ENCODE measurements at places on chromosomes 3 and 15.

- DNase-seq, result no peak
These were observed 173.6 kb downstream of the PLD1 start for GRCh38 chr3:171636666-171637065.

DNA sequence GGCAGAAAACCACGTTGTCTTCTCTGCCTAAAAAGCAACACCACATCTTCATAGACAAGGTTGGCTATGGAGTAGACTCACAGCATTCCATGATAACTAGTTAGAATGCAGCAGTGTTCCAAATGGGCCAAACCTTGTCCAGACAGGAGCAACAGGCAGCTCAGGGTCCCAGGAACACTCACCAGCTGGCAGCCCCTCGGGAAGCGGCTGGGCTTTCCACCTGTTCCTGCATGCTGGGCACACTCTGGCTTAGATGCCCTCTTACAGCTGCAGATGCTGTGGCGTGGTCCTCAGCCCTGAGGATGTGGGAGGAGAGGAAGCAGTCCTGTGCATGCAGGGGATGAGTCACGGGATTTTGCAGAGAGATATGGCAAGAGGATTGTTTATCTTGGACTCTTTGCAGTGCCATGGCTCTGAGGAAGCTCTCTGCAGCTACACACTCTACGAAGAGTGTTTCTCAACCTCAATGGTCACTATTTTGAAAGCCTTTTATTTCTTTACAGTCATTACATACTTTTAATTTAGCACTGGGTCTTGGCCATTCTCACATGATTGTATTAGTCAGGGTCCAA lies 11.3 kb downstream of the NRROS start:
- peak; percentile 82 for DNase-seq

GRCh38 chr3:79564192-79564591 lies 203.6 kb downstream of the ROBO1 start:
- no peak for DNase-seq

DNA sequence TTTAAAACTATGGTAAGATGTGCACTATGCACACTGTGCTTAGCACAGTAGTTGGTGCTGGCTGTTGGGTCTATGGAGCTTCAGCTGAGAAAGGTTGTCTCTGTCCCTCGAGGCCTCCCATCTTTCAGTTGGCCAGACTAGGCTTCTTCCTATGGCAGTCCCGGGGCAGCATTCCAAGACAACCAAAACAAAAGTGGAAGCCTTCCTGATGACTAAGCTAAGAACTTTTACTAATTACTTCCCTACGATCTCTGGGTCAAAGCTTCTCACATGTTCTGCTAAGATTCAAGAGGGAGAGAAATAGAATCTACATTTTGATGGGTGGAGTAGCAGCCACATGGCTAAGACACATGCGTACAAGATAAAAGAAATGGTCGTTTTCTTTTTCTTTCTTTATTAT lies 342.8 kb downstream of the TUSC7 start:
- DNase-seq, result no peak

DNA sequence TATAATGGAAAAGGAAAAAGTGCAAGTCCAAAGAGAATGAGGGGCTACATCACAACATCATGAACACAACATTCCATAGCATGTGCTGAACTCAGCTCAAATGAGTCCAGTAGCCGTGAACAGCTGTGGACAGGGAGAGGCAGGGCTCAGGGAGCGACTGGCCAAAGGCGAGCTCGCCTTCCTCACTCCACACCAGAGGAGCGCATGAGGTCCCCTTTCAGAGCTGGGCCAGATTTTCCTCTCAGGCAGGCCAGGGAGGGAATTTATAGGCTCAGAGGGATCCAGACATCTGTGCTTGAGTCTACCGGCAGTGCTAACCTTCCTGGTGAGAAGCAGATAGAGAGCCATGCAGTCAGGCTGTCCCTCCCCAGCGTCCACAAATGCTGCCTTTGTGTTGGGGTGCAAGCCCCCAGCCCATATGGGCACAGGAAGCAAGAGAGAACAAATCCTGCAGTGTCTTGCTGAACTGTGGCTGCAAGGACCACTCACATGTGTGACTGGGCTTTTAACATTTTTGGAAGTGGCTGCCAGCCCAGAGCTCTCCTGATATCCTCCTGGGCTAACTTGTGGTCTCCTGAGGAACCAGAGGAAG lies 32.5 kb downstream of the ARHGEF3 start:
- no peak for DNase-seq

DNA sequence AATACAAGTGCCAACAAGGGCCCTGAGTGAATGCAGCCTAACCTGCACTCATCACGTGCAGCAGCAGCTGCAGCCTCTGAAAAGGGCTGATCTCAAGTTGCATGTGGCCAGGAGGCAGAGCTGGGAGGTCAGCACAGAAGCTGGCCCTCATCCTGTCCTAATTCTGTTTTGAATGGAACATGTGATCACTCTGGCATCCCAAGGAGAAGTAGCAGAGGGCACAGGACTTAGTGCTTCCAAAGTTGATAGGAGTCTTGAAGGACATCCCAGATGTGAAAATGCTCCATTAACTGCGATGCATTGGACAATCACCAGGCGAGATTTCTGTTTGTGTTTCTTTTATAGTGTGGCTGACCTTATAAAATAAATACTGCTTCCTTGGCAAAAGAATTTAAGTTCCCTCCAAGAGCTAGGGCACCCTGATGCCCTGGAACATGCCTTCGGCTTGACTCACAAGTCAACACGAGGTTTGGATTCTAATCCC lies 31.6 kb upstream of the STAG1 start:
- no peak for DNase-seq

DNA sequence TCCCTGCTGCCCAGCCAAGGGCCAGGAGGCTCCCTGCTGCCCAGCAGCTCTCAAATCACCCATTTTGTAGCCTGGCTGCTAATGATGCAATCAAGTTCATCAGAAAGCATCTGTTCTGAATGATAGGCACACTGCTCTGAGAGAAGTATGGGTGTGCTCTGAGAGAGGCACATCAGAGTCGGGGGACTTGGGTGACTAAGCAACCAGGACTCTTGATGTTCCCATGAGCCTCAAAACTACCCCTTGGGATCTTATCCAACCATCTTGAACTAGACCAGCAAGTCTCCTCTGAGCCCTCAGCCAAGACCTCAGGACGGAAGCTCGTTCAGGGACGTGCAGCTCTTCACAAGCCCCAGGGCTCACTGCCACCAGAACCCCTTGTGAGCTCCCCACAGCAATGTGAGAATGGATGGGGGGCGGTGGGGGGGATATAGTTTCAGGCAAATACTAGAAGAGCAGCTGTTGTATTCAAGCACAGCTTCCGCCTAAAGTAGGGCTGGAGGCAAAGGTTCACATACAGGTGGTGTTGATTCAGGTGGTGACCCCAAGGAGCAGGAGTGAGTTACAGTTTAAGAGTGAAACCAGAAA lies 52.2 kb upstream of the HES1 start:
- DNase-seq, result no peak

Measured in KBM-7 (cell line).